ENCODE measurements at places on chromosomes 5 and 9. TPM values are rescaled to one million over a fixed set of nuclear protein-coding genes. Genes with fewer than 3 reads are reported as not detected.

PROB1 gene
- 0.58 TPM for total RNA-seq

FRMD3 gene
- total RNA-seq: 25.0 TPM

GABRA6 gene
- not detected for total RNA-seq

DNA sequence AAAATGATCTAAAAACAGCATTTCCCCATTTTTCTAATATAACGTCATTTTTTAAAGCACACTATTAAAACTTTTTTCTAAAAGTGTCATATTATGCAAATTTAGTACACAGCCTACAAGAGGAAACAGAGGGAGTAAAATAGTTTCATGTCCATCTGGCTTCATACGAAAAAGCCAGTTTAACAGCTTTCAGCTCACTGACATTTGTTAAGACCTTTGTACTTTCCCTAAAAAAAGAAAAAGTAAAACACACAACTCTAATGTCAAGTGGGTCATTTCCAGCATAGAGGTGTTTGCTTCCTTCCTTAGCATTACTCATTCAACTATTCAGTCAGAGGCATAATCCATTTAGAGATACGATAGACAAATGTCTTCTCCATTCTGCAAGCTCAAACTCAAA lies 49.4 kb downstream of the ABHD17B start:
- DNase-seq: no peak

SLC25A2 gene
- 1.2 TPM for total RNA-seq

- no peak for DNase-seq
These were observed 1.6 kb upstream of the ARAP3 start for GRCh38 chr5:141683596-141684141.

GRCh38 chr5:152107220-152107619 lies 182.6 kb upstream of the GLRA1 start:
- DNase-seq: no peak

SLC23A1 gene
- 2.5 TPM for total RNA-seq

DNA sequence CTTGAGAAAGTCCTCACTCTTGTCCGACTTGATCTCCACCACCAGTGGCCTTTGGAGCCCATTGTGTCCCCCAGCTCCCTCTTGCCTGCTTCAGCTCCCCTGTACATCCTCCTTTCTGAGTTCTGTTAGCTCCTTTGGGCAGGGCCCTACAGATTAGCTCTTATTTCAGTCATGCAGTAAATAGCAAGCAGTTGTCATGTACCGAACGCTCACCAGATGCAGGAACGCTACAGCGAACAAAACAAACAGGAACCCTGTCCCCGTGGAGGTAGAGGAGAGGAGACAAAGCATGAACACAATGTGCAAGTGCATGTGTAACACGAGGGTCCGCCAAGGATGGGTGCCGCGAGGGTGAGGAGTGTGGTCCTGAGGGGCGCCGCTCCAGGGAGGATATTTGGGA lies 111.3 kb downstream of the PDZD2 start:
- DNase-seq: no peak

ADGRD2 gene
- not detected for total RNA-seq

DNA sequence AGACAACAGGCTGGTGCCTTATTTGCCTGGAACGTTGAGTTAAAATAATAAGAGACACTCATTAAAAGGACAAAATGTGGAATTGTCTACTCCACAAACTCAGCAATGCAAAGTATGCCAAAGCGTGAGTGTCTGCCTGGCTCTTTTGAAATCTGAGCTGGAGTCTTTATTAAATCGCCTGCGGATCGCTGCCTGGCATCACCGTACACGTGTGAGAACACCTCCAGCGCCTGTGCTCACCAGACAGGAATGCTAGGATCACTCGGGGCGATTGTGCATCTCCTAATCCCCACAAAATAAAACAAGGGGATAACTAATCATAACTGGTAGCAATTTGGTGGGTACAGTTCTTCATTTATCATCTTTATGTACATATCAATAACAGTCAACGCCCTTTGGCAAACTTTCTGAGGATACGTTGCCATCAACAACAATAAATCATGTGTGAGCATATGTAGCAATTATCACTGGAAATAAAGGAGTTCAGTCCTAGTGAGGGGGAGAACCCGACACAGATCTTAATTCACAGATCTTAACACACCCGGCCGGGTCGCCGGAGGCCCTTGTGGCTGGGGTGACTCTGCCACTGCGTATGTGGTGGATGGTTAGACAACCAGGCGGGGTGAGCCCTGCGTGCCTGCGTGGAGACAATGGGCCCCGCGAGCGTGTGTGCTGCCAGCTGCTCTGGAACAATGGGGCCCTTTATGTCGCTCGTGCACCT lies 284.9 kb upstream of the IRX1 start:
- DNase-seq: no peak

DNA sequence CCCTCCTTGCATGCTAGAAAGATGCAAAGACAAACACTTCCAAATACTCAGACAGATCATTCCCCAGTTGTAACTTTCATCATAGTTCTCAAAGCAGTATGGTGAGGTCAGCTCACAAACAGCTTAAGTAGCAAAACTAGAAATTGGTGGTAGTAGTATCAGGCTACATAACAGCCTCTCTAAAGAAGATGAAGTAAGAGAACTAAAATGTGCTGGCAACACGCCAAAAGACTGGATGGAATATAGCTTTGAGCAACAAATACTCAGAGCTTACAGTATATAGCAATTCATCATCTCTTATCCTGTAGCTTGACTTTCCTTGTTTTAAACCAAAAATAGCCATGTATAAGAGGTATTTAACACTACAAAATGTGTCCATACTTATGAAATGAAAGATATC lies 7.5 kb downstream of the PFDN1 start:
- DNase-seq: no peak

EHMT1 gene
- 78.4 TPM for total RNA-seq

GFI1B gene
- 1.4 TPM for total RNA-seq

GAS1 gene
- total RNA-seq: 4.2 TPM

DNA sequence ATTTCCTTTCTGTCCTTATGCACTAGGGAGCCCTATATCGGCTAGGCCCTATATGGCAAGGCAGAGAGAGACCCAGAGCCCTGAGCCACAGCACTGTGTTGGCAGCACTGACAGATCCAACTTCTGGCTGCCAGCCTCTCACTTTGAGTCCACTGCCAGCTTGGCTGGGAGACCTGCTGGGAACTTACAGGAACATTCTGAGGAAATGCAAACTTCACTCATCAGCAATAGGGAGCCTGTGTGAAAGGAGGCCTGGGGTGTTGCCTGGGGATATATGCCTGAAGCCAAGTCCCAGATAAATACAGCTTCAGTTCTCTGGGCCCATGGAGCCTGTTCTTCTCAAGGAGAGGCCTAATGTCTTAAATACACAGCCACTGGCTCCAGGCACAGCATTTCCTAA lies 78.0 kb downstream of the ADRB2 start:
- no peak for DNase-seq

- DNase-seq: no peak
These were observed 27.3 kb upstream of the SLC46A2 start for GRCh38 chr9:112917987-112918362.

GLRA1 gene
- total RNA-seq: not detected

DNA sequence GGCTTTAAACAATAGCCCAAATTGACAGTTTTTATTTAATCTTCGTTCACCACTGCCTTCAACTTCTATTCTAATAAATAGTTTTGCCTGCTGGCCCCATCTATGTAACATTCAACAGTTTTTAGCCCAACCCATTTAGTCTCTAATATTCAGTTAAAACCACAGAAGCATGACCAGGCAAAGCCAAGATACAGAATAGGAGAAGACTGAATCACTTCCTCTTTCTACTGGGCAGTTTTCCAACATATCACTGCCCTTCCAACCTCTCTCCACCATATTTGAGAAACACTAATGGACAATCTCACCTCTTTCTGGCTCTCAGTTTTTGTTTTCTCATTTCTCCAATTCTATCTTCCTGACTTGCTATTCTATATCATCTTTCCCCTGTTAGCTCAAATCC lies 352.9 kb downstream of the DNAH5 start:
- DNase-seq: no peak

KCNIP1 gene
- 0.79 TPM for total RNA-seq

- no peak for DNase-seq
These were observed 969.6 kb upstream of the C9orf72 start for GRCh38 chr9:28542928-28543327.

GRCh38 chr5:60512117-60512516 lies 187.8 kb downstream of the DEPDC1B start:
- DNase-seq: no peak

GRCh38 chr9:133237035-133237731 lies 28.1 kb upstream of the OBP2B start:
- DNase-seq: no peak

GRCh38 chr5:115366223-115366622 lies 69.8 kb upstream of the CCDC112 start:
- no peak for DNase-seq

GRCh38 chr5:172860520-172861443 lies 26.7 kb downstream of the ERGIC1 start:
- peak; percentile 54 for DNase-seq

C5 gene
- total RNA-seq: 0.58 TPM

GRCh38 chr5:151041577-151042268 lies 21.3 kb downstream of the GPX3 start:
- DNase-seq: no peak

- peak; percentile 41 for DNase-seq
These were observed 34.5 kb upstream of the GLIS3 start for GRCh38 chr9:4334410-4334813.

GRCh38 chr5:79873187-79873586 lies 117.9 kb downstream of the MTX3 start:
- no peak for DNase-seq

GRCh38 chr5:161230221-161230620 lies 316.3 kb downstream of the GABRB2 start:
- no peak for DNase-seq

PDCD1LG2 gene
- 0.20 TPM for total RNA-seq

DNA sequence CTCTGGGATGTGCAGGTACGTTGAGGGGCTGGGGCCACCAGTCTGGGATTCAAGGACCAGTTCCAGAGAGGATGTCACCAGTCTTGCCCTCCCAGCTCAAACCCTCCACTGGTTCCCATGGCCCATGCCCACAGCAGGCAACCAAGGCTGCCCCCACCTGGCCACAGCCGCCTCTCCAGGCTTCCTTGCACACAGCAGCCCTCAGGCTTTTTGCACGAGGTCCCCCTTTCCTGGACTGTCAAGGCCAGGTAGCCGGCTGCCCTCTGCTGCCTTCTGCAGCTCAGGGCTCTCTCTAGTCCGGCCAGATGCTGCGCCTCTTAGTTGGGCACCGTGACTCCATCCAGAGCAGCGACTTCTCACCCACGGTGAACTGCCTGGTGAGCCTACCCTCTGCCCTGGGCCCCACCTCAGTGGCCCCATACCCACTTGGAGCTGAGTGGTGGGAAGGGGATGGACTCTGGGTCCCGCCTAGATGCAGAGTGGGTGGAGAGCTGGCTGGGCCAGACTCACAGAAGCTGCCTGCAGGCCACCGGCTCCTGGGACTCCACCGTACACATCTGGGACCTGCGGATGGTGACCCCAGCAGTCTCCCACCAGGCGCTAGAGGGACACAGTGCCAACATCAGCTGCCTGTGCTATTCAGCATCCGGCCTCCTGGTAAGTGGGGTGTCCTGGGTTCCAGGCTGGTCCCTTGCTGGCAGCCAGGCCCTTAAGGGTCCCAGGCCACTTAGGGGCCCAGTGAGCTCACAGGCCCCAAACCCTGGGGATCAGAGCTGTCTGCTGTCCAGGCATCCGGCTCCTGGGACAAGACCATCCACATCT lies 2.9 kb downstream of the WDR38 start:
- no peak for DNase-seq

DNA sequence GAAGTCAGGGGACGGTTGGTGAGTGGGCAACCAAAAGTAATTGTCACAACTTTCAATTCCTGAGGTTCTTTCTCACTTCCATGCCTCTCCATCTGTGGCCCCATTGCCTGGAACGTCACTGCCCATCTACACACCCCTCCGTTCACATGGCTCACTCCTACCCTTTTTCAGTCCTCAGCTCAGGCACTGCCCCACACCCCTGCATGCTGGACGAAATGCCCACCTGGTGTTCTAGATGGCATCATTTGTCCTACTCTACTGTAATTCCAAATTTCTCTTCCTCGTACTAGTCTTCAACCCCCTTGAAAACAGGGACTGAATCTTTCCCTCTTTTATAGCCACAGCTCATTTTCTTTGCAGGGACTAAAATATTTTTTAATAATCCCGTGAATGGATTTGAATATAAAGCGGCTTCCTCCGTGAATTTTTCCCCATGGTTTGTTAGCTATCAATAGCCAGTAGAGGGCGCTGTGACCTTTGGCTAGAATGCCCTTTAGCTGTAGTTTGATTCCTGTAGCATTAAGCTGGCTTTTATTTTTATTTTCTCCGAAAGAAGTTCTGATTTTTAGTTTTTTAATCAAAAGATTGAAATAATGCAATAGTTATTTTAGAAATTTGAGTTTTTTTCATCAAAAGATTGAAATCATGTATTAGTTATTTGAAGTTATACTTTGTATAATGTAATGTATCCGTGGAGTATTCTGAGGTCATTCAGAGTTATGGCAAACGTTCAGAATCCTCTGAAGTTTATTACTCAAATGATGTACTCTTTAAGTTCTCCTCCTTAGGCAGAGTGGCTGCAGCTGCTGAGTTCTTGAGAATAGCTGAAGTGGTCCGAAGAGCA lies 232.1 kb downstream of the SH3GL2 start:
- no peak for DNase-seq

GRCh38 chr5:17839848-17840247 lies 205.6 kb downstream of the TAF11L14 start:
- DNase-seq: no peak

DNA sequence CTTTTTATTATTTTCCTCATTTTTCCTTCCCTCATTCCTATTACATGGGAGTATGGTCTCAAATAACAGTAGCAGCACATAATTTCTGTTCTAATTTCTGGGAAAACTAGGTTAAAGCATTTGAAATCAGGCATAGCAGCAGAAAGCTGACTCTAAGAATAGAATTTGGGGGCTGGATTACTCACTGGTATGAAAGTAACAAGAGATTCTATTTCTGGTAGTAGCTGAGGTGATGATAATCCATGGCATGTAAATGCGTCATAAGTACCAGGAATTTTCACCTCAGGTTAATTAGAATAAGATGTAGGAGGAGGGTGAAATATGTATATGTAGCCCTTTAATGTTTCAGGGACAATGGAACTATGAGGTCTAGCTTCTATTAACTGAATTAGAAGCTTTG lies 662.0 kb downstream of the PTPRD start:
- DNase-seq: no peak

CKMT2 gene
- total RNA-seq: 1.6 TPM

SPATA31C1 gene
- not detected for total RNA-seq

DNA sequence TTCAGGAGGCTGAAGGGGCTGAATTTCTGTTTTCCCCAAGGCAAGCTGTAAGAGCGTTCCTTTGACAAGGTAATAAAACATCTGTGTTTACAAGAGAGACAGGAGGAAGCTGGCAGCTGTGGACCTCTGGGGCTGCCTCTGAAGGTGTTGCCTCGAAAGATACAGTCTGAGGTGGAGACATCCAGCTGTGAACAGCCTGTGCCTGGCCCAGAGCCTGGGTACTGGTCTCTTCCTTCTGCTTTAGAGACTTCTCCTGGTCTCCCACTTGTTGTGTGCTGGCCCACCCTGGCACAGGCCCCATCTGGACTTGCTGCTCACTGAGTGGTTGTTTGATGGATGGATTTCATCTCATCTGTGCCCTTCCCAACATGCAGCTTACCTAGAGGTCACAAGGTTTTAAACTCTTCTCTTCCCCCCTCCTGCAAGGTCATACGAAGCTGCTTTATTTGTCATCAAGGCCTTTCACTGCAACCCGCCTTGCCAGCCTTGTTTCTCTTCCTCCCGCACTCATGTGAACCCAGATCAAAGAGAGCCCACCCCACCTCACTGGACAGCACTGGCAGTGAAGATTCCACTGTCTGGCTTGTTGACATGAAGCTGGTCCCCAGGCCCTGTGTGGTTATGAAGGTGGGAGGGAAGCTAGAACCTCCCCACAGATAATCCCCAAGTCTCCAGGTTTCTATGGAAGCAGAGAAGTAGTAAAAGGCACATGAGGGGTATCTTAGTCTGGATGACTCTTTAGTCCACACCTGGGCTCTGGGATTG lies 35.0 kb upstream of the ALDH1B1 start:
- DNase-seq: no peak
